ENCODE measurements at places on chromosomes 16 and 17. TPM values are rescaled to one million over a fixed set of nuclear protein-coding genes. Genes with fewer than 3 reads are reported as not detected.

The HOXB3 gene
- not detected for total RNA-seq

The DHRS7C gene
- not detected for total RNA-seq

The KRT23 gene
- not detected for total RNA-seq

The TNFRSF17 gene
- not detected for total RNA-seq

The PIP4K2B gene
- 62.9 TPM for total RNA-seq

The TMEM235 gene
- total RNA-seq, result 0.28 TPM

The EME1 gene
- total RNA-seq, result 16.5 TPM

The CSHL1 gene
- total RNA-seq, result not detected

The GPR142 gene
- total RNA-seq, result not detected

The DRC3 gene
- 0.31 TPM for total RNA-seq

GRCh38 chr16:52827456-52827855 is 225.2 kb downstream of the CHD9NB start:
- DNase-seq, result no peak

- DNase-seq, result no peak
Observed at GRCh38 chr17:64073771-64074703, 53.6 kb upstream of the ICAM2 start.

- DNase-seq, result no peak
Observed at GRCh38 chr16:46721885-46722284, 26.3 kb downstream of the MYLK3 start.

DNA sequence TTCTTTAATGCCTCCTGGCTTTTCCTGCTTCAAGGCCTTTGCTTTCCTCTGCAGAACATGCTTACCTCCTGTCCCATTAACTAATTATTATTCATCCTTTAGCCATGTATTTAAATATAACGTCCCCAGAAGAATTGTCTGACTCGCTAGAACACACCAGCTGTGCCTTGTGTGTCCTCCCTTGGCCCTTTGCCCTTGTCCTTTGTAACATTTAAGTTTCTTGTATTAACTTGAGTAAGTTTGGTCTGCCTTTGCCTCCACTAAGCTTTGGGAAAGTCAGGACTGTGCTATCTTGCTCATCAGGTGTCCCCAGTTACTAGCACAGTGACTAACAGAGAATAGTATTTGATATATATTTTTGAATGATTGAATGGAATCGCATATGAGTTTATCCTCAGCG is 29.6 kb upstream of the ABCA9 start:
- DNase-seq, result no peak

DNA sequence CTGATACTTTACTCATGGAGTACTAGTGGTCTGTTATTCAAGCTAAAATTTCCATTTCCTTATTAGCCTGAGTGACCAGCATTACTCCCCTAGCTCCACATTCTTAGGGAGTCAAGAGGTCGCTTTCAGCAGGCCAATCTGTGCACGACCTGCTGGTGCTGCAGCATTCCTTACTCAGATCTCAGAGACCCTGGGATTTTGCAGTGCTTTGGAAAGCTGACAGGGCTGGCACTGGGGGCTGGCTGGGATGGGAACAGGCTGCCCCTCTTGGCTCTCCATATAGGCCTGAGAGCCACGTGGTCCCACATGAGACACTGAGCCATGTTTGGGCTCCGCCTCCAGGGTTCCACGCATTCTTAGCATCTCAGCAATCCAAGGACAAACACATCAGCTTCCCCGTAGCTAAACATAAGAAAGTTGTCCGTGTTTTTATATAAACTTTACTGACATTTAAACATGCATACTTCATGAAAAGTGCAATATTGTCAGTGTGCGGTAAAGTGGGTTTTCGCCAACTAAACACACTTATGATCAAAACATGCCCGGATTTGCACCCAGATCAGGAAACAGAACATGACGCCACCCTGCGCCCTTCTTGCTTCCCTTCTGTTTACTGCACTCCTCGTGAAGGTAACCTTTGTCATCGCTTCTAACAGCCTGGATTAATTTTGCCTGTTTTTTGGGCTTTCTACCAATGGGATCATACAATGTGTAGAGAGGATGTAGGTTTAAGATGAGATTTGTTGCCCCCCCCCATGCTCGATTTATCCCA is 254.5 kb upstream of the CACNG5 start:
- peak; percentile 43 for DNase-seq

DNA sequence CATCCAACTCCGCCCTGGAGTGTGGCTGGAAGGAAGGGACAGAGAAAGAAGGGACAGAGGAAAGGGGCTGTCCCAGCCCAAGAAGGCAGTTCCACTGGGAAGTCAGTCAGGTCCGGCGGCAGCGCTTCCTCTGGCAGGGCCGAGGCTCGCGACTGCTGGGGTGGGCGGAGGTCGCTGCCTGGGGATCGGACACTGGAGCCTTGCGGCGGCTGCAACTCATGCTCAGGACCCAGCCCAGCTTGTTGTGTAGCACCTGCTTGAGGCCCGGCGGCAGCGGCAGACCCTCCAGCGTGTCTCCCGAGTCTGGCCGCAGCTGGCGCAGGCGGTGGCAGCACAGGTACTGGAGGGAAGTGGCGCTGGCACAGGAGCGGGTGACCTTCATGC is 4.0 kb upstream of the MRPS34 start:
- no peak for DNase-seq

GRCh38 chr16:4090351-4090851 is 25.8 kb downstream of the ADCY9 start:
- no peak for DNase-seq

DNA sequence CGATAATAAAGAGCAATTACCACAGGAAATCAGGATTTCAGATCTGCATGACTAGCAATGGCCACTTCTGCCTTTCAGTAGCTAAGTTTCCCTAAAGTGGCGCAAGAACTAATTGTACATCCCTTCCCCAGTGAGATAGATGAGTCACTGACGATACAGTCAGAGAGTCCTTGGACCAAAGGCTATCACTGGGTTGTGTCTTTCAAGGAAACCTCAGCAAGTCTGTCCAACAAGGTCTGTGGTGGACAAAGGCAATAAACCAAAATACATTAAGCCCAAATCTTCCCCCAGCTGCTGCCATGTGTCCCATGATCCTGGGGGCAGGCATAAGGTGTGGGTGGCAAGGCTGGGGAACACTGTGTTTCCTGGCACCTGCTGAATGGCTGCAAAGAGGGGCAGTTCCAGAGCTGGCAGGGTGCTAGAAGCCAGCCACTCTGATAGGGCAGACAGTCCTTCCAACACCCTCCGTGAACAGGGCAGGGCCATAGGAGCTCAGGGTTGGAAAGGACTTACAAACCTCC is 20.5 kb upstream of the MTMR4 start:
- peak; percentile 26 for DNase-seq

DNA sequence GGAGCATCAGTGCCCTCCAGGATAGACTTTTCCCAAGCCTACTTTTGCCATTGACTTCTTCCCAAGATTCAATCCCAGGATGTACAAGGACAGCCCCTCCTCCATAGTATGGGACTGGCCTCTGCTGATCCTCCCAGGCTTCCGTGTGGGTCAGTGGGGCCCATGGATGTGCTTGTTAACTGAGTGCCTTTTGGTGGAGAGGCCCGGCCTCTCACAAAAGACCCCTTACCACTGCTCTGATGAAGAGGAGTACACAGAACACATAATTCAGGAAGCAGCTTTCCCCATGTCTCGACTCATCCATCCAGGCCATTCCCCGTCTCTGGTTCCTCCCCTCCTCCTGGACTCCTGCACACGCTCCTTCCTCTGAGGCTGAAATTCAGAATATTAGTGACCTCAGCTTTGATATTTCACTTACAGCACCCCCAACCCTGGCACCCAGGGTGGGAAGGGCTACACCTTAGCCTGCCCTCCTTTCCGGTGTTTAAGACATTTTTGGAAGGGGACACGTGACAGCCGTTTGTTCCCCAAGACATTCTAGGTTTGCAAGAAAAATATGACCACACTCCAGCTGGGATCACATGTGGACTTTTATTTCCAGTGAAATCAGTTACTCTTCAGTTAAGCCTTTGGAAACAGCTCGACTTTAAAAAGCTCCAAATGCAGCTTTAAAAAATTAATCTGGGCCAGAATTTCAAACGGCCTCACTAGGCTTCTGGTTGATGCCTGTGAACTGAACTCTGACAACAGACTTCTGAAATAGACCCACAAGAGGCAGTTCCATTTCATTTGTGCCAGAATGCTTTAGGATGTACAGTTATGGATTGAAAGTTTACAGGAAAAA is 9.7 kb upstream of the CYLD start:
- DNase-seq, result no peak

DNA sequence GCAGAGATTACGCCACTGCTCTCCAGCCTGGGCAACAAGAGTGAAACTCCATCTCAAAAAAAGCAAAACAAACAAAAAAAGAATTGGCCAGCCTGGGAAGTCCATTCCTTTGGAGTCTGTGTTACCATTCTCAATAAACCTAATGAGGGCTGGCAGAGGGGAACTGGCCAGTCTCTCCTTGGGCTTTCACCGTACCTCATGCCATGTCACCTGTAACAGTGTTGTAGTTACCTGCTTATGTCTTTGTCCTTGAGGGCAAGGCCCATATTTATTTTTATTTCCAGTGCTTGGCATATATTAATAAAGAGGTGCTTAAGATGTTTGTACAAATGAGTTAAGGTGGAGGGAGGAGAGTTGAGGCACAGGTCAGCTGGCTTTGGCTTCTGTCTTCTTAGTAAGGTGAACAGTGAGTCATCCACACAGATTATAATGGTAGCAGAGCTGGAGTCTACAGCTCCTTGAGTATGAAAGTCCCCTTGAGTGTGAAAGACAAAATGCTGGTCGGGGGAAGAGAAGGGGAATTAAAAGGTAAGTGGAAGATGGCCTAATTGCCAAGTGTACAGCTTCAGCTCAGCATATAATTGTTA is 8.4 kb downstream of the C1QBP start:
- DNase-seq, result no peak

- DNase-seq, result no peak
Observed at GRCh38 chr16:86294535-86295196, 215.7 kb upstream of the FOXF1 start.

DNA sequence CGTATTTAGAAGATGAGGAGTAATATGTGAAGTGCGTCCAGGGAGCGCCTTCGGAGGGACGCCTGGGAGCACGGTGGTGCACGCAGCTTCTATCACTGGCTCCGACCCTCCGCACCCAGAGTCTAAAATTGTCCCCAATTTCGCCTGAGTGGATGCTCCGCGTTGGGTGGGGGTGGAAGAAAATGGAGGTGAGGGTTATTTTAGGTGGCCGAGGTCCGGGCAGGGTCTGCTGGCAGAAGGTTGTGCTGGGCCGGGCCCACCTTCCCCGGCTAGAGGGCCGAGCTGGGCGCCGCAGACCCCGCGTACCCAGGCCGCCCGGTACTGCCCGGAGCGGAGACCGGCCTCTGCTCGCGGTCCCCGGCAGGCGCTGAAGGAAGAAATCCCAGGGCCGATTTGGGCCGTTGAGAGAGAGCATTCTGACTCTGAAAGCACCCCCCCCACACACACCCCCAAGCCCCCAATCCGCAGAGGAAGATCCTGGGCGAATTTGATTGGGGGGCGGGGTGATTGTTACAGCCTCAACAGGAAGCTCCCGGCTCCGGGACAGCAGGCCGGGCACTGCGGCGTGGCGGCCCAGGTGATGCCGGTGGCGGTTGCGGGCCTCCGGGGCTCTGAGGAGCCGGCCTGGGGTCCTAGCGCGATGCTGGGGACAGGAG is 3.0 kb downstream of the BAHCC1 start:
- DNase-seq, result peak; percentile 74

GRCh38 chr16:72940886-72941285 is 107.0 kb downstream of the ZFHX3 start:
- no peak for DNase-seq

DNA sequence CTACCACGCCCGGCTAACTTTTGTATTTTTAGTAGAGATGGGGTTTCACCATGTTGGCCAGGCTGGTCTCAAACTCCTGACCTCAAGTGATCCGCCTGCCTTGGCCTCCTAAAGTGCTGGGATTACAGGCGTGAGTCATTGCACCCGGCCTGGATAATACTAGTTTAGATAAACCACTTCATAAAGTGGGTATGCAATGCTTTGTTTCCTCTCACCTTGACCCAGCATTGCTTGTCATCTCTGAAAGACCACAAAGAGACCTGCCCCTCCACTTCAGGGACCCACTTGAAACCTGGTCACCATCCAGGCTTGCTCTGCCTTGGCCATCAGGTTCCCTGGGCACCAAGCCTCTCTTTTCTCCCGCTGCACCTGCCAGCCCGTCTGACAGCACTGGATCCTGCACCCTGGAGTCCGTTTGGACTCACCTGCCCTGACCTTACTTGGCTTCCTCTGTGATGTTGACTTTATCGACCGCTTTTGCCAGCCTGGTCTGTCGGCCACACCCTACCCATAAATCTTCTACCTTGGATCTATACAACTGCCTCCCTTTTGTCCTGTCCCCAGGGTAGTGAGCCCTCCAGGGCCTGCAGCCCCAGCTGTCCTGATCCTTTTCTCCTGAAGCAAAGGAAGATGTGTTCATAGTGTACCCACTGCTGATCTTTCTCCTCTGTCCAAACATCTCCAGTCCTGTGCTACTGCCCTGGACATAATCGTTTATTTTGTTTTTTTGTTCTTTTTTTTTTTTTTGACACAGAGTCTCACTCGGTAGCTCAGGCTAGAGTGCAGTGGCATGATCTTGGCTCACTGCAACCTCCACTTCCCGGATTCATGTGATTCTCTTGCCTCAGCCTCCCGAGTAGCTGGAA is 12.7 kb upstream of the ZG16 start:
- no peak for DNase-seq

GRCh38 chr17:72353502-72353901 is 232.7 kb downstream of the SOX9 start:
- DNase-seq, result no peak

GRCh38 chr16:13439766-13440165 is 480.2 kb upstream of the ERCC4 start:
- no peak for DNase-seq

DNA sequence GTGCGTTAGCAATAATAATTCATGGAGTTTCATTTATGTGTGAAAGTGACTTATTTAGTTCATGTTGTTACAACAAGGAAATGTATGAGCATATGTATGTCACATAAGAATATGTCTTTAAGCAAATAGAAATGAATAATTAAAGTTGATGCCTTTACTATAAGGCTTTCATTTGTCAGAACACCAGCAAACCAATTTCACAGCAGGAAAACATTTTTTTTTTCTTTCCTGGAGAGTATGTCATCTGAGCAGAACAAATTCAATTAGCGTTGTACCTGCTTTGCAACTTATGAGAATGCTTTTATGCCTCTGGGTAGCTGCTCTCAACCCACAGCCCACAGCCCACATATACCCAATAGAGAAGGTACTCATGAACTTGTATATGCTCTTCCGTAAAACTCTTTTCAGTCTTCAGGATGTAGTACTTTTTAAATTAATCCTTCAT is 26.3 kb upstream of the APOH start:
- DNase-seq, result no peak

- DNase-seq, result no peak
Observed at GRCh38 chr17:58504826-58505351, 9.5 kb downstream of the MTMR4 start.

Measured in H9 (cell line).